ENCODE measurements at places on chromosomes 2 and 18.

GRCh38 chr18:67770520-67770919 lies 254.0 kb upstream of the DSEL start:
- no peak for DNase-seq

DNA sequence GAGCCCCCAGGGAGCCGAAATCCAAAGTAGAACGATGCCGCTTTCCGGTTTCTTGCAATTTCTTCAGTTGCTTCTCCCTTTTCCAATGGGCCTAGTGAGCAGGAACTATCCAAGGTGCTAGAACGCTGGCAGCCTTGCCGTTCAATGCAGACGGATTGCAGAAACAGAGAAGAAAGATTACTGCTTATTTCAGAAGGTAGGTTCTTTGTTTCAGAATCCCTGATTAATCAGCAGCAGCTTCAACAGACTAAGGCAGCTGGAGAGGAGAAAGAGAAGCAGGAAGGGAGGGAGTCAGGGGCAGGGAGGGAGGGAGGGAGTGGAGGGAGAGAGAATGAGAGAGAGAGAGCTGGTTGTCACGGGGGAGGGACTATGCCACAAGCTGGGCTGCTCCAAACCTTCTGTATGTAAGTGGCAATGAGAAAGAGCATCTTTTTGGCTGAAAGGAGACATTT lies 576 bp downstream of the NYAP2 start:
- no peak for DNase-seq

GRCh38 chr2:1937480-1937879 lies 193.2 kb upstream of the PXDN start:
- DNase-seq, result no peak

DNA sequence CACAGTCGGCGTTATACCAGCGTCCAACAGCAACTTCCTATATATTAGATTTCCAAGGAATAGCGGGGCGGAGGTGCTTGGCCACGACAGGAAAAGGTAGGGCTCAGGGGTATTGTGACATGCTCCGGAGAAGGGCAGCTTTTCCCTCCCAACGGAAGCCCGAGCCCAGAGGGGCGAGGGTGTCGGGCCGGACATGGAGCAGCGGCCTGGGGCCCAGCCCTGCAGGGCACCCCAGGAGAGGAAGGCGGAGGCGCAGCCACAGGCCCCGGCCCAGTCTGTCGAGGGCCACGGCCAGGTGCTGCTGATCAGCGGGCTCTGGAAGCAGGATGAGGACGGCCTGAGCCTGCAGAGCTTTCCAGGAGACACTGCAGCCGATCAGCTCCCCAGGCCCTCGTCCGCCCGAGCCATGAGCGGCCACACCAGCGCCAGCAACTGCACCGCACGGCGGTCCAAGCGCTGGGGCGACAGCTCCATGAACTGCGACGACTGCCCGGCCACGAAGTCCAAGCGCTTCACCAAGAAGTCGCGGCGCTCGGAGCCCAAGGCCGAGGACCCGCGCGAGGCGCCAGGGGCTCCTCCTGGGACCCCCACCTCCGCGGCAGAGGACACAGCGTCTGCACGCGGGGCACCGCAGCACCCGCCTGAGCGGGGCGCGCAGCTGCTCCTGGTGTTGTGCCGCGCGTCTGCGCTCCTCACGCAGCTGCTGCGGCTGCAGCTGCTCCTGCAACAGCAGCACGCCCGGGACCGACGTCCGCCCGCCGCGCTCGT lies 5.6 kb upstream of the SPATA3 start:
- no peak for DNase-seq

DNA sequence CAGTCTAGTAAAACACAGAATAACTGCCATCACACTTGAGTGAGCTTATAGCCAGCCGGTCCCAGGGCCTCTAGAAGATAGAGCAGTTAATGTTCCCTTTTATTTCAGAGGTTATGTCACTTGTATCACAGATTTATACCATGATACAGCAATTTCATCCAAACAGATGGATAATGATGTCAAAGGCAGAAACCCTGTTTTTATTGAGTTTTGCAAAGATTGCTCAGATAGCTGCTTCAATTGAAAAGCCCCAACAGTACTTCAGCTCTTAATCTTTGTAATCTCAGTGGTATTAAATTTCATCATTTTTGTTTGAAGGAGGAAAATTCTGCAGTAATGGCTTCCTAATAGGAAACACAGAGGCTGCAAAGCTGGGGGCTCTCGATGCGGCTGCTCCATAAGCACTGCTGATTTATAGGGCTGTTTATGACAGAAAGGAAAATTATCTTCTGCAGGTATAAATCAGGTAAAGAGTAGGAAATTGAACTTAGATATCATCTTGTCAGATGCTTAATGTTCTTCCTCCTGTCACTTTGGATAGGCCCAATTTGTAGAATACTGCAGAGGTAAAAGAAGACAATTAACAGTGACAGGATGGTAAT lies 112.3 kb downstream of the LNPK start:
- no peak for DNase-seq

Measured in left colon (tissue), 2 donors.